ENCODE measurements at places on chromosomes 13 and 19.

DNA sequence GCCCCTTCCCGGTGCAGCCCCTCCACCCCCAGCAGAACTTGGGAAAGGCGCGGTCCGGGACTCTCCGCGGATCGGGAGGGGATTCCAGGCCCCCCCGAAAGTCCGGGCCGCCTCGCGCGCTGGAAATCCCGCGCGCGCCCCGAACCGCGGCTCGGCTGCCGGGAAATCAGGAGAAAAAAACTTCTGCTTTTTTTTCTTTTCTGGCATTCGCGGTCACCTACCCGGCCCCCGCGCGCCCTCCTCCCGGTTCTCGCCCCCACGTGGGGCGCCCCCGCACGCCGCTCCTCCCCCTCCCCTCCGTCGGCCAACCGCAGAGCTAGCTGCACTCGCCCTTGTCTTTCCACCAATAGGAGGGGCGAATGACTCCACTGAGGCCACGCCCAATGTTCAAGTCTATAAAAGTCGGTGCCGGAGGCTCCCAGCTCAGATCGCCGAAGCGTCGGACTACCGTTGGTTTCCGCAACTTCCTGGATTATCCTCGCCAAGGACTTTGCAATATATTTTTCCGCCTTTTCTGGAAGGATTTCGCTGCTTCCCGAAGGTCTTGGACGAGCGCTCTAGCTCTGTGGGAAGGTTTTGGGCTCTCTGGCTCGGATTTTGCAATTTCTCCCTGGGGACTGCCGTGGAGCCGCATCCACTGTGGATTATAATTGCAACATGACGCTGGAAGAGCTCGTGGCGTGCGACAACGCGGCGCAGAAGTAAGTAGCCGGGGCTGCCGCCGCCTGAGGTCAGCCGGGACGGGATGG, at the start of gene GADD45B:
Gene GADD45B (plus strand): TSS at position 426 of the 749 bp plus-strand sequence. CDS start 232 bp downstream, at position 658.
- peak; percentile 88 for DNase-seq

- DNase-seq: no peak
Measured at GRCh38 chr19:38833092-38833425, 1.5 kb upstream of the ECH1 start.

GRCh38 chr13:25821776-25822175, 230.0 kb downstream of the SHISA2 start:
- DNase-seq: no peak

GRCh38 chr19:7981199-7981598, 24.2 kb downstream of the ELAVL1 start:
- DNase-seq: no peak

- no peak for DNase-seq
Measured at GRCh38 chr13:77002590-77003190, 10.8 kb downstream of the CLN5 start.

DNA sequence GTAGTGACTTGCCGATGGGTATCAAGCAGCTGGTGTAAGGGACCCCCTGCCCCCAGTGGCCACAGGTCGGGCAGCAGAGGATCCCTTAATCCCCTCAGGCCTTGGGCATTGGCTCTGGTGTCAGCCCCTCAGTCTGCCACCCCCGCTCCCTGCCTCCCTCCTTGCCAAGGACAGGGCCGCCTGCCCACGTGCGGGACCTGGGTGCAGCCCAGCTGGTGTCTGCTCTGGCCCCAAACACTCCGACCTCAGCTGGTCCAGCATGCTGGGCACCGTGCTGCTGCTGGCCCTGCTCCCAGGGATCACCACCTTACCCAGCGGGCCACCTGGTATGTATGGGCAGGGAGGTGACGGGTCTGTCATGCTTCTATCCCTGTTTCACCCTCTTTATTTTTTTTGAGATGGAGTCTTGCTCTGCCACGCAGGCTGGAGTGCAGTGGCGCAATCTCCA, at the start of gene TGFBR3L:
Gene TGFBR3L (plus strand): TSS at position 233 of the 448 bp plus-strand sequence.
- DNase-seq: no peak

GRCh38 chr19:1857648-1858326, 5.6 kb downstream of the KLF16 start:
- DNase-seq: no peak

GRCh38 chr13:76971851-76972829, 19.7 kb upstream of the CLN5 start:
- no peak for DNase-seq

GRCh38 chr13:73970421-73971055, 163.7 kb downstream of the KLF12 start:
- no peak for DNase-seq

GRCh38 chr13:49494645-49495044, 1.1 kb upstream of the PHF11 start:
- DNase-seq: no peak

- DNase-seq: no peak
Measured at GRCh38 chr19:28960586-28960985, 252.4 kb downstream of the UQCRFS1 start.
